ENCODE measurements at places on chromosomes 3 and 15.
A peak's percentile ranks its signal among the peaks of the same experiment; 100 is the strongest.

GRCh38 chr3:32719931-32720330 is 34.9 kb downstream of the CNOT10 start:
- peaks cover 21% of the 10 kb centered on the region for H3K36me3 ChIP-seq
- no peaks in the 10 kb centered on the region for H3K4me1 ChIP-seq
- no peak for DNase-seq

DNA sequence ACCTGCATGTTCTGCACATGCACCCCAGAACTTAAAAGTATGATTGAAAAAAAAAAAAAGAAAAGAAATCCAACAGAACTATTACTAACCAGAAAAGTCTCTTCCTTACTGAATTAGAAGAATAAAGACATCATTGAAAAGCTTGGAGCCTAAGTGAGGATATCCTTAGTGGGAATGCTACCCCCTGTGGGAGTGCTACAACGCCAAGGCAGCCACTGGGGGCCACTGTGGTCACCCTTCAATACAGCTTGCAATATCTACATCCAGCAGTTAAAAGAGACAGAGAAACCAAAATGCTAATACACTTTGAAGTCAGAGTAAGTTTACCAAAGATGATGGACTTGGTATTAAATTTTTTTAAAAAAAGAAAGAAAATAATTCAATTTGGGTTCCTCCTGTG is 292.0 kb downstream of the PLCL2 start:
- H3K4me3 ChIP-seq, result no peak overlapping the region
- no peaks in the 10 kb centered on the region for H3K27me3 ChIP-seq
- DNase-seq, result no peak

GRCh38 chr3:139434764-139435307 is 41.5 kb downstream of the RBP2 start:
- no peaks in the 10 kb centered on the region for H3K27me3 ChIP-seq
- H3K4me1 ChIP-seq, result no peaks in the 10 kb centered on the region
- no peak overlapping the region for H3K27ac ChIP-seq
- H3K36me3 ChIP-seq, result no peaks in the 10 kb centered on the region
- no peak overlapping the region for H3K4me3 ChIP-seq
- no peak for DNase-seq

DNA sequence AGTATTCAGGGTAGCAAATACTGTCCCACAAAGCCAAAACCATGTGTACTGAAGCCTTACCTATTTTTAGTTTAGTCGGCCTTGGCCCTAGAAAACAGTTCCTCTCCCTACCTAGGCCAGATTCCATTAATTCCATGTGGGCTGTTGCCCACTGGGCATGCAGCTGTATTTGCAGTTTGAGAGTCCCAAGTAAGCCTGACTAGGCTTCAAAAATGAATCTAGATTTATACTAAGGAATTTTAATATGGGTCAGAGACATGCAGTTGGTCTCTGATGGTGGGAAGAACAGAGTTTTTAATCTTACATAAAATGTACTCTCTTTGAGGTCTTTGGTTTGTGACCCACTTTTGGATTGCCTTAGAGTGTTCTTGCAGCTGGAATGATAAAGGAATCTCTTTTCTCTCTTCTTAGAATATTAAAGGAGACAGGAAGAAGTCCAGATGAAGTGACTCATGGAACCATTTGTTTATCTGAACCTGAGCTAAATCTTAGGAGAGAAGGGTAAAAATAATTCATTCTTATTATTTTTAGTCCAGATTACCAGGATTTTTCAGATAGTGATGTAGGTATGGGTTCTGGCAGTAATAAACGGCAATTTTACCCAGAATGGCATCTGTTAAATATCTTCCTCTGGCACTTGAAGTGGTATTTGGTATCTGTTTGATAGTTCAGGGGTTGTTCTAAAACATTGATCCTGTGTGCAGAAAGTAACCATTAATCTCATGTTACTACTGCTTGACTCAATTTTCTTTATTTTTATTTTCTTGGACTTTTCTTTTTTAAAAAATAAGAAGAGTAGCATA is 33.8 kb downstream of the GLCE start:
- H3K4me1 ChIP-seq, result peaks cover 4% of the 10 kb centered on the region
- DNase-seq, result no peak
- H3K36me3 ChIP-seq, result peaks cover 6% of the 10 kb centered on the region
- H3K27me3 ChIP-seq, result no peaks in the 10 kb centered on the region

- peaks cover 46% of the 10 kb centered on the region for H3K27me3 ChIP-seq
- H3K4me1 ChIP-seq, result no peaks in the 10 kb centered on the region
- no peak within 1 kb of the TSS for H3K27ac ChIP-seq
- DNase-seq, result peak; percentile 25
- H3K4me3 ChIP-seq, result peak within 1 kb of the TSS; percentile 48
Measured at GRCh38 chr3:2098398-2099027, at the start of gene CNTN4. CNTN4 (plus strand) TSS chr3:2098866.

- H3K27ac ChIP-seq, result no peak overlapping the region
- no peaks in the 10 kb centered on the region for H3K4me1 ChIP-seq
- DNase-seq, result no peak
- H3K27me3 ChIP-seq, result no peaks in the 10 kb centered on the region
- H3K36me3 ChIP-seq, result no peaks in the 10 kb centered on the region
- H3K4me3 ChIP-seq, result no peak overlapping the region
Measured at GRCh38 chr3:182078316-182078715, 366.6 kb downstream of the SOX2 start.

- no peaks in the 10 kb centered on the region for H3K4me1 ChIP-seq
- H3K27ac ChIP-seq, result no peak overlapping the region
- no peaks in the 10 kb centered on the region for H3K36me3 ChIP-seq
- no peak for DNase-seq
Measured at GRCh38 chr3:24640330-24640877, 145.8 kb upstream of the THRB start.

DNA sequence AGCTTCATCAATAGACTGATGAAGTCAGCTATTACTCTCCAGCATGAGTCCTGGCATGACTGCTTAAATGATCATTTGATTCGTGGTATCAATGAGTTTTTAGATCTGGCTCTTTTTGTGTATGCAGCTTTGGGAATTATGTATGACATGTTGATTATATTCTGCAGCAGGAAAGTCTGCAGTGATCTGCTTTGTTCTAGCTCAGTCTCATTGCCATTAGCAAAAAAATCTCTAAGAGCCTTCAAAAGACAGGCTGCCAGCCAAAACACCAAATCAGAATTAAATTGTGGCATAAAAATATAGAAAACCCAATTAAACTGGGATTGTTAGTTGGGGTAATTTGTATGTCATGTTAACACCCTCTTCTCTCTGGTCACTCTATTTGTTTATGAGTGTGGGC is 1021.0 kb upstream of the SEMA6D start:
- H3K4me1 ChIP-seq, result no peaks in the 10 kb centered on the region
- no peaks in the 10 kb centered on the region for H3K27me3 ChIP-seq
- no peaks in the 10 kb centered on the region for H3K36me3 ChIP-seq

All from activated naive CD8-positive, alpha-beta T cell treated with anti-CD3 and anti-CD28 coated beads, Interleukin-2, amount 10 ng/mL, durations not matched to agents 7 days and 5 days (primary cell).